ENCODE measurements at places on chromosomes 2 and 18. TPM values are rescaled to one million over a fixed set of nuclear protein-coding genes. Genes with fewer than 3 reads are reported as not detected.

Gene ANKRD30B
- total RNA-seq = 1.4 TPM

Gene FN1
- total RNA-seq = 3,252 TPM

Gene PRKAG3
- not detected for total RNA-seq

Gene ASPRV1
- total RNA-seq = 2.2 TPM

Gene IL36RN
- total RNA-seq = 6.0 TPM

Gene SERPINB11
- 16.6 TPM for total RNA-seq

Gene RAMP1
- total RNA-seq = 11.8 TPM

Gene IDH1
- total RNA-seq = 122 TPM

Gene ALLC
- 0.48 TPM for total RNA-seq

Gene TACR1
- total RNA-seq = 8.2 TPM

Gene AOX1
- 7.7 TPM for total RNA-seq

Gene TEX44
- total RNA-seq = 0.48 TPM

Gene SP100
- total RNA-seq = 88.1 TPM

Gene TXNDC2
- total RNA-seq = 5.1 TPM

Gene PDE1A
- total RNA-seq = 6.5 TPM

Gene SP110
- 25.8 TPM for total RNA-seq

Gene CTLA4
- total RNA-seq = not detected

Gene TNS1
- total RNA-seq = 255 TPM

Gene TANC1
- 30.3 TPM for total RNA-seq

Gene C2orf80
- total RNA-seq = not detected

Gene LRP1B
- 0.96 TPM for total RNA-seq

Gene BOLL
- total RNA-seq = 5.5 TPM

Gene QPCT
- total RNA-seq = 37.6 TPM

Gene DLX2
- 0.96 TPM for total RNA-seq

Gene ANKRD30BL
- total RNA-seq = 1.7 TPM

Gene CIB4
- total RNA-seq = not detected

Gene ATP6V1B1
- total RNA-seq = not detected

Gene HAAO
- 19.0 TPM for total RNA-seq

Gene SP140
- total RNA-seq = 8.2 TPM

Gene MEP1B
- total RNA-seq = 2.6 TPM

Gene FIGN
- 2.9 TPM for total RNA-seq

Gene CCNT2
- 39.2 TPM for total RNA-seq

Gene RFX8
- total RNA-seq = 1.2 TPM

Gene SLC20A1
- total RNA-seq = 23.1 TPM

Gene DCAF17
- total RNA-seq = 37.1 TPM

Gene MAP3K2
- total RNA-seq = 63.3 TPM

Gene DSG1
- total RNA-seq = 26.5 TPM

Gene OSR1
- total RNA-seq = 8.9 TPM

Gene PCARE
- total RNA-seq = 1.4 TPM

Gene FHL2
- 64.0 TPM for total RNA-seq

Data from umbilical cord (tissue), 2 donors.